ENCODE measurements at places on chromosomes 4 and X.

DNA sequence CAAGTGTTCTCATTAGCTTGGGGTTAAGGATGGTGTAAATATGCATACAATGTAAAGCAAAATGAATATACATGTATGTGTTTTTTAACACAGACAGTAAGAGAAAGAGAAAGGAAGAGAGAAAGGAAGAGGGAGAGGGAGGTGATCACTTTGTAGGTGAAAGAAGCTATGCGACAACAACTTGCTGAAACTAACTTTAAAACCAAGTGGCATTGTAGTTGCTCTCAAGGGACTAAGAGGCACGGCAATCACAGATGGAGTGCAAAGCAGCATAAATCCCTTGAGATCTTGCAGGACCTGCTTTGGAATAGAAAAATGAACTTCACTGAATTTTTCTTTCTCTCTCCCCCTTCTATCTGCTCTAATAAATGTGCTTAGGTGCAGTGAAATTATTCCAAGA lies 1665.0 kb upstream of the TENM3 start:
- no peak for DNase-seq

GRCh38 chrX:144681501-144681900 lies 565.8 kb upstream of the SPANXN1 start:
- no peak for DNase-seq

DNA sequence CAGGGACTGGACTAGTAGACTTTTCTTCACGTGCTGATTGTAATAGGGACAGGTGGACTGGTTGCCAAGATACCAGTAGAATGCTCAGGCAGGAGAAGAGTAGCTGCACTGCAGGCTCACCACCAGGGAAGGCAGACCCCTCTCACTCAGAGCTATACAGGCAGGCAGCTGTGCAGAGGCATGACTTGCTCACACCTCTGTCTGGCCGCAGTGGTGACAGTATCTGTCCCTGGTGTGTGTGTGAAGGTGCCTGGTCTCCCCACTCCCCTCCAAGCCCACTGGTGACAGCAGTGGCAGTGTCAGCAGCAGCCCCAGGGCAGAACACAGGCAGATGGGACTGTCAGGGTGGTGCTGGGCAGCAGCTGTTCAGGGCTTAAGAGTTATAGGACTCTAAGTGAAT lies 140.7 kb downstream of the RPS6KA6 start:
- DNase-seq, result no peak

DNA sequence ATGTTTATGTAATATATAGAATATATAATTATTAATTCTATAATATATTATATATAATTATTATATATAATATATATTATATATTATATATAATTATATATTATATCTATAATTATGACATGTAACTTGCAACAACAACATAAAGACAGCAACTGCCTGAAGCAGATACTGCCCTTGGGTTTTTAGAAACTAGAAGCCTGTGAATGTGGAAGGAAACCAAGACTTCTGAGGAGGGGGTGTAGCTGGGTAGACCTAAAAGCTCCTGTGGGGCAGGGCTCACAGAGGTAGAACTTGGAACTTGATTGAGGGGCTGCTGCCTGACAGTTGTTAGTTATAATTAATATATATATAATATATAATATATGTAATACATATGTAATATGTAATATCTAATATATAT lies 167.2 kb upstream of the SLIT2 start:
- no peak for DNase-seq

DNA sequence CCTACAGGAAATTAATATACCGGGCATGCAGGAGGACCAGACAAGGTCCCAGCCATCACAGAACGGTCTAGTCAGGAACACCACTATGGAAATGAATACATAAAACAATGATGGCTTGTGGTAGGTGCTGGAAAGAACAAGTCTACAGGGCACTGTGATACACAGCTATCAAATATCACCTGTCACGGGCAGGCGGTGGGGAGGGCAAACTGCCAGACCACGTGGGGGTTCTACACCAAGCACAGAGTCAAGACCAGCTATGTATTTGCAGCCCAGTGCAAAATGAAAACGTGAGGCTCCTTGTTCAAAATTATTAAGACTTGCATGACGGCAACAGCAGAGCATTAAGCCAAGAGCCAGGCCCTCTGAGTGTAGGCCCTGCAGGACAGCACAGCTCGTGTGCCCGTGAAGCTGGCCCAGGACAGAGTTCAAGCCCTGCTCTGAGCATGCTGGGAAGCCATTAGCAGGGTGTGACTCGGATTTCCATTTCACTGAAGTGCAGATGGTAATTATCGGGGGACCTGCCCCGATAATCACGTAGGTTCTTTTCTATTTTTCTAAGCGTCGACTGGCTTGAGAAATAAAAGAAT lies 83.6 kb downstream of the JAKMIP1 start:
- no peak for DNase-seq

DNA sequence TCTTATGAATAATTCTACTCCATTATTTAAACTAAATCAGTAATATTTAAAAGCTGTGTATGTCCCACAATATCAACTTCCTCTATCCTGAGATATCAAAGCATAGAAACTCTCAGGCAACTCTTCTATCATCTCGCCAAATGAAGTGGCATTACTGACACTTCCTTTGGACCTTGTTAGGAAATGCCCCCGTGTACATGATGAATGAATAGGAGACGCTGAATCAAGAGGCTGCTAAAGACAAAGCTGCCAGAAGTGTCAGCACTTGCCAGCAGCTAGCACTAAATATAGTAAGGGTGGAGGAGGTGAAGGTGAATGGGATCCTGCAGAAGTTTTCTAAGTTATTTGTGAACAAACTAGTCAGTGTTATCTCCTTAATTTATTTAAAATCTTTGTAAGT lies 99.5 kb upstream of the BLTP1 start:
- no peak for DNase-seq

- DNase-seq, result no peak
Measured at GRCh38 chr4:151690876-151691275, 69.9 kb downstream of the GATB start.

- DNase-seq, result no peak
Measured at GRCh38 chr4:5717449-5718158, 6.6 kb downstream of the EVC start.

DNA sequence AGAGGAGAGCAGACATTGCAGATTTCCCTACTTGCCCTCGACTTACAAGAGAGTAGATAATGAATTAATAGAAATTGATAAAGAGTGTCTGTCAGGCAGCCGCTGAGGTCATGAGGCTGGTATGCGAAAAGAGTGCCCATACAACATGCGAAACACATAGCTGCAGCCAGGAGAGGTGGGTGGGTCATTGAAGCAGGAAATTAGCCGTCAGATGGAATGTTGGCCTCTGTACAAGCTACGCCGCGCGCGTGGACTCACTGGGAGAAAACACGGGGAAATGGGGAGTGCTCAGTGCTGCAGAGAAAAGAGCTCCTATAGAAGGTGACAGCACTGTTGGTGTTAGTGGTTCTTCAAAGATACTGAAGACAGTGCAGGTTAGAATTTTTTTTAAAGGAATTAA lies 125.1 kb downstream of the RAPGEF2 start:
- DNase-seq, result no peak

DNA sequence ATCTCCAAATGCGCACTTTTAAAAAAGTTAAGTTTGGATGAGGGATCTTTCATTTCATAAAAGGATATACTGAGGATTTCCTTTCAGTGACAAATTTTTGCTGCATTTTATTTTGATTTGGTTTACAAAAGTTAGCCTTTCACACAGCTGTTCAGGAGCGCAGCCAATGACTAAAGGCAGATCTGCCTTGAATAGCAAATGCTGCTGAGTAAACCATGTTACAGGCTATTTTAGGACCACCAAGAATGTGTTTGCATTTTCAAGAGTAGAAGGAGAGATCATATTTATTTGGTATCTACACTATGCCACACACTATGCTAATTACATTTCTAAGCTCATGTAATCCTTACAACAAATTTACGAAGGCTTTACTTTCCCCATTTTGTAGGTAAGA lies 92.1 kb downstream of the MAMLD1 start:
- no peak for DNase-seq

DNA sequence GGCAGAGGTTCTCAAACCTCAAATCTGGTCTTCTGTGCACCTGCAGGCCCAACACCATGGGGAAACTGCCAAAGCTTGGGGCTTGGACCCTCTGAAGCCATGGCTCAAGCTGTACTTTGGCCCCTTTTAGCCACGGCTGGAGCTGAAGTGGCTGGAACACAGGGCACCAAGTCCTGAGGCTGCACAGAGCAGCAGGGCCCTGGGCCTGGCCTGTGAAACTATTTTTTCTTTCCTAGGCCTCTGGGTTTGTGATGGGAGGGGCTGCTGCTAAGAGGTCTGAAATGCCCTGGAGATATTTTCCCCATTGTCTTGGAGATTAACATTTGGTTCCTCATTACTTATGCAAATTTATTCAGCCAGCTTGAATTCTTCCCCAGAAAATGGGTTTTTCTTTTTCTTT lies 18.3 kb upstream of the PI4K2B start:
- no peak for DNase-seq

- no peak for DNase-seq
Measured at GRCh38 chrX:37603938-37604409, 32.5 kb downstream of the LANCL3 start.

DNA sequence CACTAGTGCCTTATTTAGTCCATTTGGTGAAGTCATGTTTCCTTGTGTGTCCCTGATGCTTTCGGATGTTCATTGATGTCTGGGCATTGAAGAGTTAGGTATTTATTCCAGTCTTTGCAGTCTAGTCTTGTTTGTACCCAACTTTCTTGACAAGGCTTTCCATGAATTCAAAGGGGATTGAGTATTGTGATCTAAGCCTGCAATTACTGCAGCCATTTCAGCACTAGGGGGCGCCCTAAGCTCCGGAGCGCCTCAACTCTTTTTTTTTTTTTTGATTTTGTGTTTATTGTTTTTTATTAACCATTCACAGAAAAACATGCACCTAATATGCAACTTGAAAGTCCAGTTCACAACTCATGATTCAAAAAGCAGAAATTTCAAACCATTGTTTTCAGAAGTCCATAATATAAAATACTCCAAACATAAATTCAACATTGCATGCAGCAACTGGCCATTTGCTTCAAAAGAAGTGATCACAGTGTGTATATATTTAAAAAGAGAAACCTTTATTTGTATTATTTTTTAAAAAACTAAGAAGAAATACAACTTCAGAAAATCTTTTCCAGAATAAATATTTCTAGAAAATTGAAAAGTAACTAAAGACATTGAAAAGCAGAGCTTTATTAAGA lies 59.2 kb downstream of the PTPN13 start:
- peak; percentile 1 for DNase-seq

DNA sequence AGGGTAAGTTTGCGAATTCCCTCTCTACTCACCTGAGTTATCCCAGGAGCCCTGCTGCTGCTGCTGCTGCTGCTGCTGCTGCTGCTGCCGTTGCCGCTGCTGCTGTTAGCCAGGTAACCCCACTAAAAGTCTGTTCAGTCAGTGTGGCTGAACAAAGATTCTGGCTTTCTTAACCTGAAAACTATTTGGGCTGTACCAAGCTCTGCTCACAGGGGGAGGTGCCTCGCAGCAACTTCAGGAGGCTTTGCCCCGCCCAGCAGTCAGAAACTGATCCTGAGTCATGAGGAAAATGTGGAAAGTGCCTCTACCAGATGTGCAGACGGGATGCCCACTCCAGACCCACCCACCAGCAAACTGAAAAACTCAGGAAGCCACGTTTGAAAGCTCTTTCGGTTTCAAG lies at the start of gene CAPN6:
TSS of gene CAPN6 (minus strand) at position 145 of the 400 bp plus-strand sequence. CDS start 6,547 bp downstream, outside the sequence.
- DNase-seq, result no peak

- DNase-seq, result no peak
Measured at GRCh38 chrX:56793112-56793430, 64.0 kb downstream of the NBDY start.

DNA sequence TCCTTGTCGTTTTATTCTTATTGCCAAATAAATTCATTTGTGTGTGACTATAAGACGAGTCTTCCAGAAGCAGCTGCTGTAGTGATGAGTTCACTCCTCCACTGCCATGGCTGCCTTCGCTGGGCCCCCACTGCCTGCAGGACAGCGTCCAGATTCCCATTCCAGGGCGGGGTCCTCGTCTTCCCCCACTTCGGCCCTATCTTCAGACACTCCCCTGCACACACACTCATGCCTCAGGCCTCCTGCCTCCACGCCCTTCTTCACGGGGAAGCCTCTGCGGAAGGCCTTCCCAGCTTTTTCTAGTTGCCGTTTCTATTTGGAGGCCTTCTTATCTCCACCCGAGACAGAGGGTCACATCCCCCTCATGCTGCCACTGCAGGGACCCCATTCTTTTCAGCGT lies 80.4 kb downstream of the SHROOM2 start:
- no peak for DNase-seq

- DNase-seq, result no peak
Measured at GRCh38 chr4:95533254-95533653, 15.5 kb downstream of the UNC5C start.

DNA sequence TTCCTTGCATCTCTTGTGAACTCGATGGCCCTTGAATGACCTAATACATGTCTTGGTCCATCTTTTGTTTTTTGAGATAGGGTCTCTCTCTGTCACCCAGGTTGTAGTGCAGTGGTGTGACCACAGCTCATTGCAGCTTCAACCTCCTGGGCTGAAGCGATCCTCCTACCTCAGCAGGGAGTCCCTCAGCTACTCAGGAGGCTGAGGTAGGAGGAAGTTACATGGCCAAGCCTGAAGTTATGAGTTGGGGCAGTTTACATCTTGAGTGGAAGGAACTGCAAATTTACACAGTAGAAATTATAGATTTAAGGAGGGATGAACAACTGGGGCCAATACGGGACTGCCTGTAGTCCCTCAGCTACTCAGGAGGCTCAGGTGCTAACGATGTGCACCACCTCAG lies 97.2 kb upstream of the METTL14 start:
- no peak for DNase-seq

- no peak for DNase-seq
Measured at GRCh38 chr4:107468812-107469211, 251.2 kb downstream of the PAPSS1 start.

- DNase-seq, result no peak
Measured at GRCh38 chr4:173486714-173487392, 43.2 kb downstream of the HAND2 start.

DNA sequence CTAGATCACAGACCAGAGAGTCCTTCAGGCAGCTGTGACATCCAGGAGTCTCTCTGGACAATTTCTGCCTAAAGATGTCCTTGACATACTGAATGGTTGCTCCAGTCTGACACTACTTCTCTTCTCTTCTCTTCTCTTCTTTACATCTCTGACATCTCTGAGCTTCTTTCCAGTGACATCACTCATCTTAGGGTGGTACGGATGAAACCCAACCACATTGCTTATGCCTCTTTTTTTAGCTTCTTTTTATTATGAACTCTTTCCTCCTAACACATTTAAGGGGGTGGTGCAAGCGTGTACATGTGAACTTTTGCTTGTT lies 39.4 kb upstream of the IRF2 start:
- DNase-seq, result no peak

- DNase-seq, result no peak
Measured at GRCh38 chr4:138916763-138917162, 98.8 kb upstream of the NOCT start.

GRCh38 chr4:53646795-53647194 lies 55.5 kb upstream of the LNX1 start:
- no peak for DNase-seq

DNA sequence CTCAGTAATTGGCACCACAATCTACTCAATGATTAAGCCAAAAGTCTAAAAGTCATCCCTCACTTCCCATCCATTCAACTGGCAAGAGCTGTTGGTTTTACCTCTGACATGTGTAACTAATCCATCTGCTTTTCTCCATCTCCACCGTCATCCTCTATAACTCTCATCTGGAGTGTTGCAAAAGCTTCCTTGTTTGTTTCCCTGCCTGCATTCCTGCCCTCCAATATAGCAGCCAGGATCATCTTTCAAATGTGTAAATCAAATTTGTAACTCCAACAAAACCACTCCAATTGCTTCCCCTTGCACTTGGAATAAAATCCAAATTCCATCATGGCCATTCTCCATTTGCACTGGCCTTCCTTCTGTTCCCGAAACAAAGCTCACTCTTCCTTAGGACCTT lies 4.3 kb upstream of the PLAC8 start:
- no peak for DNase-seq
